ENCODE measurements at places on chromosomes 1 and 21.

GRCh38 chr1:65237503-65237902 lies 71.8 kb upstream of the DNAJC6 start:
- DNase-seq = no peak

- no peak for DNase-seq
Measured at GRCh38 chr1:46805755-46806154, 6.9 kb downstream of the CYP4B1 start.

GRCh38 chr1:110921953-110922352 lies 41.8 kb downstream of the LRIF1 start:
- no peak for DNase-seq

DNA sequence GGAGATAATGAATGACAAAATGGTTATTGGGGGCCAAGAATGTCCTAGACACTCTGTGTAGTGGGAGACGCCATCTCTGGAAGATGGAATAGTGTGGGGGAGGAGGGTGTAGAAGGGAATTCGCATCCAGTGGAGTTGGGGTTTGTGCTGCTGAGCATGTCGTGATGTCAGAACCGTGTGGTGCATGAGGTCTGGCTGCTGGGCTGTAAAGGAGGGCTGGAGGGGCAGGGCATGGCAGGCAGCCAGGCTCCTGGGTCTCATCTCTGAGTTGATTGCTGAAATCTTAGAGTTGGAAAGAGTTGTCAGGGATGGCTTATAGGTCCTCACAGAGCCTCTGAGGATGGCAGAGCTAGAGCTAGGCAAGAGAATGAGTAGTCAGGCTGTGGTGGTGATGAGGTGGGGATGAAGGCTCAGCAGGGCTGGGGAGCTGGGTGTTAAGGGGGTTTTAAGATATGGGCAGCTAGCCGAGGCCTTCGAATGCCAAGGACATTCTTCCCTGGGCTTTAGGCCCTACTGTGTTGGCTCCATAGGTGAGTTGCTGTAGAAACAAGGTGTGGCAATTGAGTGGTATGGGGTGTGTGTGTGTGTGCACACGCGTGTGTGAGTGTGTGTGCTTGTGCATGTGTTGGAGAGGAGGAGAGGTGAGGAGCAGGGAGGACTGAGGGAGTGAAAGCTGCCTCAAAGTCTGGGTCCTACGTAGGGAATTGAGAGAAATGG lies 1.9 kb downstream of the PPFIA4 start:
- DNase-seq = no peak

- DNase-seq = no peak
Measured at GRCh38 chr1:8663090-8663802, 154.2 kb downstream of the RERE start.

- DNase-seq = no peak
Measured at GRCh38 chr1:21200767-21201166, 24.1 kb upstream of the EIF4G3 start.

DNA sequence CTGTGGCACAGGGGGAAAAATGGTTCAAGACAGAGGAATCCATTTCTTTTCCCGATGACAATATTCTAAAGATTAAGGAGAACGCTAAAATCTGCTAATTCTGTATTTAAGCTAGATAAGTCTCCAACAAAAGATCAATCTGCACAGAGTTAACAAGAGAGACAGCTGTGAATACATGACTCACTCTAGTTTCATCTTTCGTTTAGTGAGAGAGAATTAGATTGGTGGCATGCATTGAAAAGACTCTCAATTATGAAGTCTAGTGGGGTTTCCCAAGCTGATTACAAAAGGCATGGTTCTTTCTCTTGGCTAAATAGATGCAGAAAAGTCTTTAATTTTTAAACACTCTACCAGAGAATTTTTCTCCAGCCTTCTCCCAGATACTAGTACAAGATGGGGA lies 34.4 kb downstream of the CAPN9 start:
- no peak for DNase-seq

DNA sequence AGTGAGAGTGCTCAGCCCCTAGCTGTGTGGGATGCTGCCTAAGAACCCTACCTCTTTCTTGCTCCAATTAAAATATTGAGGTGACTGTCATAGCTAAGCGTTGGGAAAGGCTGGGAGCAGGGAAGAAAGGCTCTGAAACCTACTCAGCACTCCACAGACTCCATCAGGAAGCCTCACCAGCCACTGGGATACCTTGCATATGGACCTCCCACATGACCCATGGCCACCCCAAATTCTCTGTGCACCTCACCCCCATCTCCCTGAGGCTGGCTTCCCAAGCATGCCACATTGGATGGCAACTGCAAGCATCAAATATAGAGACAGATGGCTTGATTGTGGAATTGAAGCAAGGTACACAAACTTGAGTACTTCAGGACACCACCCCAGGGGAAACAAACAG lies 41.8 kb downstream of the FLVCR1 start:
- no peak for DNase-seq

- DNase-seq = no peak
Measured at GRCh38 chr1:158102881-158103674, 77.6 kb upstream of the CD1D start.

DNA sequence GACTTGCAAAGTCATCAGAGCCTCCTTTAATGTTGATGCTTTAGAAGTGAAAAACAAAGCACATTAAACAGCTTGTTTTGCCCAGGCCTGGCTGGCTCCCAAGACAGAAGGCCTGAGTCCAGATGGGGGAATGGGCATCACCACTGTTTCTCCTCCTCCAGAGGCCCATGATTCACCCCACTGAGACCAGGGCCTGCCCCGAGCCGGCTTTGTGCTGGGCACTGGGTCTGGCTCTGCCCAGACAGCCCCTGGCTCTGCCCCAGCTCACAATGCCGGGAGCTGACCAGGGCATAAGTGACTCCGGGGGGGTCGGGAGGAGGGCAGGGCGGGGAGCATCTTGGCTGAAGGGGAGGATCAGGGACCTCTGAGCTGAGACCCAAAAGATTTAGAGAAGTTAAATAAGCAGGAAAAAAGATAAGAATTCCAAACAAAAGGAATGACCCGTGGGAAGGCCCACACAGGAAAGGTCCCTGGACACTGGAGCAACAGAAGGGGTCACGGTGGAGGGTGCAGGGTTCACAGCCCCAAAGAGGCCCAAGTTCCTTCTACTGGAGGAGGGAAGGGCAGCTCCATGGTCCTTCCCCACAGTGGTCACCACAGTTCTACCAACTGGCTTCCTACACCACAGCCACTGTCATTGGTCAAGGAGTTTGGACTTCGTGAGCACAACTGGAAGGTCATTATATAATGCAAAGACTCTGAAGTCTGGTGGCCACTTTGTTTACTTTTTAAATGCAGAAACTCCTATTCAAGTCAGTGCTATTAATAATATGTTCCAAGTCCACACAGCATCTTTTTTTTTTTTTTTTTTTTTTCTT lies 5.5 kb downstream of the C2CD2 start:
- DNase-seq = no peak

DNA sequence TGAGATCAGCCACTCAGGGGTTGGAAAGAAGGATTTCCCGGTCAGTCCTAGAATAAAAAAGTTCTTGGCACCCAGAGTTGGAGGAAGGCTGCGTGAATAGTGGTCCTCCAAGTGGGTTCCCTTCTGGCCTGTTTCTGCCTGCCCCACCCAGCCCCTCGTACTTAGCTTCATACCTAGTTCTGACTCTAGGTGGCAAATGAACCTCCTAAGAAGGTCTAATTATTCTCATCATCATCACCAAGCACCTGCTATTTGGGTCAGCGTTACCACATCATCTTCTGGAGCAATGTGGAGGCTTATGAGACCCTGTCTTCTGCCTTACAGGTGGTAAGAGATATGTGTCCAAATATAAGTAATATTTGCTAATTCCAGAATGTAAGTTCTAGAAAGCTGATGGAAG lies 35.9 kb upstream of the NFASC start:
- DNase-seq = no peak

- DNase-seq = no peak
Measured at GRCh38 chr21:29237110-29238052, 61.3 kb upstream of the BACH1 start.

DNA sequence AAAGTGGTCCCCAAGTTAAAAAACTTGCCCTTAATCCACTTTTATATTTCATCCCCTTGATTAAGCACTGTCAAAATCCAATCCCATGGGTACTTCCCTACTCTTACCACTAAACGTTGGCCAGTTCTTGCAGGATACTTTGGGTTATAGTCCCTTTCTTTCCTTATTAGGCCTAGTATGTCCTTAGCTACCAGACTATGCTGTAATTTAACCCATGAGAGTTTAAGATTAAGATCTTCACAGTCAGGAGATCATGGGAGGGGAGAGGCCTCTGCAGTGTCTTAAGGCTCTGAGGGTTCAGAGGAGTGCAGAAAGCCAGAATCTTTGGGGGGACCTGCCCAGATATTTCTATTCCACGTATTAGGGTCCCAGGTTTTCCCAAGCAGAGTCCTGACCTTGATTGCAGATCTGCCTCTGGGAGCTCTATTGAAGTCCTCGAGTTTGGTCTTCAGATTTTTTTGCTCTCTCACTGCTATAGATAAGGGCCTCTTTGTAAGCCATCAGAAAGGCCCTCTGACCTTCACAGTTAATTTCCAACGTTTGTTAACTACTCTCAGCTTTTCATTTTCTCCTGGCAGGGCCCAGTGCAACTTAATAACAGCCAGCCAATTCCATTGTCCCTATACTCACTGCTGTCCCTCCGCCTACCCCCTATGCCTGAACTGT lies 9.0 kb upstream of the CGN start:
- DNase-seq = no peak

GRCh38 chr1:225996946-225997545 lies 2.1 kb downstream of the SDE2 start:
- DNase-seq = no peak

GRCh38 chr21:44649521-44650100 lies 3.4 kb downstream of the KRTAP10-11 start:
- no peak for DNase-seq

DNA sequence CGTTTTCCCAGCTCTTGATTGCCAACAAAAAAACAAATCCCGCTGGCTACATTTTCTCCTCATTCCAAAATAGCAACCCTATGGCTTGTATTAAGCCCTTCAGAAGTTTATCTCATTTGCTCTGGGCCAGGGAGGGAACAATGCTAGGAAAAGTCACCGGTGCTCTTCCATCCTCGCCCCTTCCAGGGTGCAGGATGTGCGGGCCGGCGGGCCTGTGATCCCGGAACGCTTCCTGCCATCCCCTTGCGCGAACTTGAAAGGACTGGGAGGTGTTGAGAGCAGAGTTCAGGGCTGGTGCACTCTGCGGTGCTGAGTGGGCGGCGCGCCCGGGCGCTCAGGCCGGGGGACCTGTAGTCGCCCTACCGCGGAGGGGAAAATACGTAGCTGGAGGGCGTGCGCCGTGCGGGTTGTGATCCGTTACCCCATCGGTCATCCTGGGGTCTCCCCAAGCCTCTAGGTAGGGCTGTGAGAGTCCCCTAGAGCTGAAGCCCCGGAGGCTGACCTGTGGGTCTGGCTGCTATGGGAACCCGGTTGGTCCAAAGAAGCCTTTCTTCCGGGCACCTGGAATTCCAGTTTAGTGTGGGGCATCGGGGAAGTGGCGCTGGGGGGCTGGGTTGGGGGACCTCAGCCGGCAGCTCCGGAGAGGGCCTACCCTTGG lies 13.1 kb downstream of the NR5A2 start:
- peak; percentile 15 for DNase-seq

GRCh38 chr1:163897412-163898155 lies 575.8 kb downstream of the NUF2 start:
- no peak for DNase-seq

DNA sequence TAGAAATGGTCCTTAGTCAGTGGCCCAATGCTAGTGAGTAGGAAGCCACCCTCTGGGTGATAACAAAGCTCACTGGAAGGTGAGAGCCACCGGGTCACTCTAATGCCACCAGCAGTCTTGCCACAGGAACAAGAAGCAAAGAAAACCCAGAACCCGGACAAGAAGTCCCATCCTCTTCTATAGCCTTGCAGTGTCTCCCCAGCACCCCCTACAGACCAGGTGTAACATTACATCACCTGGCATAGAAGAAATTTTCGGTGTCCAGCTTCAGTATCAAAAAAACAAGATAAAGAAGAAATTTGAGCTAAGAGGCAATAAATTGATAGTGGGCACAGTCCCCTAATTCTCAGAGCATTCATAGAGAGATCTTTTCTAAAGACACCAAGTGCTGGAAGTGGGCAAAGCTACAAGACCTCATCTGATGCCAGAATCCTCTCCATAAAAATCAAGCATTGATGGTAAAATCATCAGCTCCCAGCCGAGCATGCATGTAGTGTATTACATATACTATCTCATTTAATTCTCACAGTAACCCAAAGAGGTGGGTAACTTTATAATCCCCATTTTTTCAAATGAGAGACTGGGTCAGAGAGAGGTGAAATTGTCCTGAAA lies 491.0 kb downstream of the MATN1 start:
- DNase-seq = peak; percentile 13

DNA sequence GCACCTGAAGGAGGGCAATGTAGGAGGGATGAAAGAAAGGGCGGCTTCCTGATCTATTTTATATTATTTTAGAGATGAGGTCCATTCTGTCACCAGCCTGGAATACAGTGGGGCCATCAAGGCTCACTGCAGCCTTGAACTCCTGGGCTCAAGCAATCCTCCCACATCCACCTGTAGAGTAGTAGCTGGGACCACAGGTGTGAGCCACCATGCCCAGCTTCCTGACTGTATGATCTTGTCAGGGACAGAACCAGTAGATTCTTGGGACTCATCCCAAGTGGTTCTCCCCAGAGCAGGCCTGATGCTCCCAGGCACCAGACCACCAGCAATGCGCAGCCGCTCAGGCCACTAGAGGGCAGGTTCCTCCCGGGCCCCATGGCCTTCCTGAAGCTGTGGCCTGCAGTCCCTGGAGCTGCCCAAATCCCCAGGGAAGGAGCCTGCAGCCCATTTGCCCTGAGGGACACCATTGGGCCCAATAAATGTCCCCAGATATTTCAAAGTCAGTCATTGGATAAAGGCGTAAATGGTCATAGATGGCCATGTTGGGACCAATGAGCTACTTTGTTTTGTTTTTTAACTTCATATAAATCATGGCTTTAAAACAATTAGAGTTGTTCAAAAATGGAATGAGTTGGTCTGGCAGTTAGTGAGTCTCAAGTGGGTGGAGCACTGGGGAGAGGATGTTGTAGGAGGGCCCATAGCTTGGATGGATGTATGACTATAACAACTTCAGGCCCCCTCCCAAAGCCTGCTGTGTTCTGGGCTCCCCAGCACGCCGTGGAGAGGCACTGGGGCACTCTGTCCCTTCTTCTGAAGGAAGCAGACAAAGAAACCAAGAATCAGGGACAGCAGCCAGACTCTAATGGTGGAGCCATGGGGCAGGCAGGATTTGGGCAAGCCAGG lies 44.7 kb upstream of the GOLT1A start:
- peak; percentile 33 for DNase-seq

- no peak for DNase-seq
Measured at GRCh38 chr1:207455183-207455754, 1.1 kb downstream of the CR2 start.

All from NCI-H1105 (cell line).